ENCODE measurements at places on chromosomes 6 and 20.

GRCh38 chr6:19024737-19025136, 637.6 kb downstream of the RNF144B start:
- no peak for DNase-seq

DNA sequence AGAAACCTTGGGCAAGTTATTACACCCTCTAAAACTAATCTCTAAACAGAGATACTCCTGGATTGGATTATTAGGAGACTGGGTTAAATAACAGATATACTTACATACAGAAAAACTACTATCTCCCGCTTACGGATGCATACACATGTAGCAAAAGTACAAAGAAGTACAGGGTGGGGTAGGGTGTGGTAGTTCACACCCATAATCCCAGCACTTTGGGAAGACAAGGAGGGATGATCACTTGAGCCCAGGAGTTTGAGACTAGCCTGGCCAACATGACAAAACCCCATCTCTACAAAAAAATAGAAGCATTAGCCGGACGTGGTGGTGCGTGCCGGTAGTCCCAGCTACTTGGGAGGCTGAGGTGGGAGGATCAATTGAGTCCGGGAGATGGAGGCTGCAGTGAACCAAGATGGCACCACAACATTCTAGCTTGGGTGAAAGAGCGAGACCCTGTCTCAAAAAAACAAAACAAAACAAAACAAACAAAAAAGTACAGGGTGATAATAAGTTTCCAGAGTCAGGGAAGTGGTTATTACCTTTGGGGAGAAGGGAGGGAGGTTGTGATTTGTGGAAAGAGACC, 8.1 kb downstream of the PIM1 start:
- no peak for DNase-seq

DNA sequence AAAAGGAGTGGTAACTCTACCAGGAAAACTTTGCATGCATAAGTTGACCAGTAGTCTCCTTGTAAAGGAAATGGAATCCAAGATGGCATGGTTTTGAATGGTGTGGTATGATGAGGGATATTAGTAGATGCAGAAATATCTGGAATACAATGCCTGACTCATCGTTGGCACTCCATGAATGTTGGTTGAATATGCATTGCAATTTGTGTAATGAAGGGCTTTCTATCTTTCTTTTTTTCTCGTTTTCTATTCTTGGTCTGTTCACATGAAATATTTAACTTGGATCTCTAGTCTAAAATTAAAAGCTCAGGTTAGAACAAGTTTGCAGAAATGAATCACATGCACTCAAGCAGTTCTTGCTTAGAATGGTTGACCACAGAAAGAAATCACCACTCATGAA, 277.3 kb upstream of the PRND start:
- DNase-seq = no peak

- no peak for DNase-seq
Measured at GRCh38 chr6:12586721-12587480, 129.7 kb upstream of the PHACTR1 start.

Data from CD4-positive, alpha-beta T cell treated with Interleukin-6 at 100 ng/mL for 8 hours (primary cell).